ENCODE measurements at places on chromosomes 3 and 15.

- no peak for DNase-seq
Measured at GRCh38 chr3:63429905-63430304, 151.8 kb downstream of the SYNPR start.

DNA sequence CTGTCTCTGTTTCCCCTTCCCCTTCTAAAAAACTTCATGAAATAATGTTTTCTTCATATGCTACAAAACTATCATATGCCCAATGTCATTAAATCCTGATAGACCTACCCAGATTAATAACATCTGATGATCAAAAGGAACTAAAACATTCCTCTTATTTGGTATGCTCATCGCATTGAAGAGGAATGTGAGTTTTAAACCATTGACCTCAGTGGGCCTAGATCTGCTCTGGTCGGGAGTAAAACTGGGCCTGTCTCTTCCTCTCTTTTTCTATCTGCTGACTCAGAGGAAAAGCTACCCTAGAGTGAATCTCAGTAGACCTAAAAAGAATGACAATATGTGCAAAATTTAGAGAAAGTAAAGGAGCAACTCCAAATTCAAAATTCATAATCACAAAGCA lies 275.8 kb downstream of the SATB1 start:
- DNase-seq: no peak

GRCh38 chr3:4994144-4994730 lies 15.0 kb downstream of the BHLHE40 start:
- no peak for DNase-seq

- no peak for DNase-seq
Measured at GRCh38 chr15:95958382-95958781, 372.1 kb upstream of the NR2F2 start.

DNA sequence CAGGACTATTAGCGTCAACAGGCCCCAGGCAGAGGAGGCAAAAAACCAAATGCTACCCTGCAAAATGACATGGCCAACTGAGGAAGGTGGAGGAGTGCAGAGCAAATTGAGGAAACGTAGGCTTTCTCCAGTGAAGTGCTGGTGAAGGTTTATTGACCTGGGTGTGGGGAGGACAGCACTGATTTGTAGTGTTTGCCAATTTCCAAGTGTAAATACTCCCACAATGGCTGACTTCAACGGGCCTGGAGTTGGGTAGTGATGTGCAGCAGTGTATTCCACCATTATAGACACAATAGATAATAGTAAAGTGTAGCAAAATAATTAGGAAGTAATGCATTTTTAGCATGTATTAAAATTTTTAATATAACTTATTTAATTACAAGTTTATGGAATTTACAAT lies 32.2 kb upstream of the TPM1 start:
- DNase-seq: no peak

GRCh38 chr15:64883997-64884511 lies 27.6 kb upstream of the ANKDD1A start:
- no peak for DNase-seq

GRCh38 chr15:32855942-32856341 lies 138.1 kb downstream of the GREM1 start:
- no peak for DNase-seq

DNA sequence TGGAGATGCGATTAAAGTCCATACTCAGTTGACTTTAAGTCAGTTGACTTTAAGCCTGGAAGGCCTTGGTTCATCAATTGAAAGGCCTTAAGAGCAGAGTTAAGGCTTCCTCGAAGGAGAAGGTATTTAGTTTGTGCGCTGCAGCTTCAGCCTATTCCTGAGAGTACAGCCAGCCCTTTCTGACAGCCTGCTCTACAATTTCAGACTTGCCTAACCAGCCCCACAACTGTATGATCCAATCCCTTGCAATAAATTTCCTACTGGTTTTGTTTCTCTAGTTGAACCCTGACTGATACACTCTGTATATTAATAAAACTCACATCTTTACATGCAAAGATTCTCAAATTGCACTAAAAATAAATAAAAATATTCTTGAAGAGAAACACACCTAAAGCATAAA lies 66.1 kb upstream of the RORA start:
- no peak for DNase-seq

DNA sequence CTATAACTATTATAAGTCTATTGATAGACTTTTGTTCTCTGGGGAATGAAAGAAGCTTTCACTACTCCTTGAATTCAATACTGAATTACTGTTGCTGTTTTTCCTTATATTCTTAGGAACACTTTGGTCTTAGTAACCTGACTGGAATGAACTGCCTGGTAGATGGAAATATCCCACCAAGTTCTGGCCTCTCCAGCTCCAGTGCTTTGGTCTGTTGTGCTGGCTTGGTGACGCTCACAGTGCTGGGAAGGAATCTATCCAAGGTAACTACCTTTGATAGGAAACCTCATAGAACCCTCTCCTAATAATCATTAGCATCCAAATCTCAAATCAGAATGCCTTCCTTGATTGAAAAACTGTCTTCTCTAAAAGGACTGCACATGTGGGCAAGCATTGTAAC lies 69.1 kb downstream of the GALK2 start:
- DNase-seq: no peak

- DNase-seq: no peak
Measured at GRCh38 chr3:167969548-167969947, 126.2 kb downstream of the GOLIM4 start.

GRCh38 chr15:43514241-43515057 lies 3.0 kb upstream of the MAP1A start:
- DNase-seq: peak; percentile 39

DNA sequence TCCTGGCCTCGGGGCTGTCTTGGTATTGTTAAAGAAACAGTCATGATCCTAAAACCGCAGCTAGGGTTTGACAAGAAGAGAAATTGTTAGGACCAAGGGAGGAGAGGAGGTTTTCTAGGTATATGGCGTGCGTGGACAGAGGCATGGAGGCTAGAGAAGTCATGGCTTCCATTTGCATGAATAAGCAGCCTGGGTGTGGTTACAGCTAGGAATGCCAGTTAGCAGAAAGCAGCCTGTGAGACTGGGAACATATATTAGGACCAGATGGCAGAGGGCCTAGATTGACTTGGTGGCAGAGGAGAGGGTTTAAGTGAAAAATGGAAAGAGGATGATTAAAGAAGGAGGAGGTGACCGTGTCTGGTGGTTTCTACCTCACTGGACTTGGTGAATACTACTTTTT lies 573.6 kb upstream of the ARRDC4 start:
- DNase-seq: no peak

DNA sequence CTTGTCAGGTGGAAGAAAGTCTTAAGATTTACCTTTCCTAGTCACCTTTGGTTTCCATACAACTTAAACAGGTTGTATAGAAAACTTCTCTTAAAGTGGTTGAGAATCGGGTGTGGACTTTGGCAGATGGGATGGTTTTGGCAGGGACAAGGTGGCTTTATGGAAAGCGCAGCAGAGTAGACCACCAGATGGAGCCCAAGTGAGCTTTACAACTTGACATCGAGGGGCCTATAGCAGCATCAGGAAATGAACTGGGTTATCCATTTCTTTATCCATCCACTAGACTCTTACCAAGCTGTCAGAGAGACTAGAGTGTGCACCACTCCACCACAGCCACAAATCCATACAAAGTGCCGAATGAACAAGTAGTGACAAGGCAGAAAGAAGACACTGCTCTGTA lies 85.3 kb upstream of the MBNL1 start:
- DNase-seq: peak; percentile 43

DNA sequence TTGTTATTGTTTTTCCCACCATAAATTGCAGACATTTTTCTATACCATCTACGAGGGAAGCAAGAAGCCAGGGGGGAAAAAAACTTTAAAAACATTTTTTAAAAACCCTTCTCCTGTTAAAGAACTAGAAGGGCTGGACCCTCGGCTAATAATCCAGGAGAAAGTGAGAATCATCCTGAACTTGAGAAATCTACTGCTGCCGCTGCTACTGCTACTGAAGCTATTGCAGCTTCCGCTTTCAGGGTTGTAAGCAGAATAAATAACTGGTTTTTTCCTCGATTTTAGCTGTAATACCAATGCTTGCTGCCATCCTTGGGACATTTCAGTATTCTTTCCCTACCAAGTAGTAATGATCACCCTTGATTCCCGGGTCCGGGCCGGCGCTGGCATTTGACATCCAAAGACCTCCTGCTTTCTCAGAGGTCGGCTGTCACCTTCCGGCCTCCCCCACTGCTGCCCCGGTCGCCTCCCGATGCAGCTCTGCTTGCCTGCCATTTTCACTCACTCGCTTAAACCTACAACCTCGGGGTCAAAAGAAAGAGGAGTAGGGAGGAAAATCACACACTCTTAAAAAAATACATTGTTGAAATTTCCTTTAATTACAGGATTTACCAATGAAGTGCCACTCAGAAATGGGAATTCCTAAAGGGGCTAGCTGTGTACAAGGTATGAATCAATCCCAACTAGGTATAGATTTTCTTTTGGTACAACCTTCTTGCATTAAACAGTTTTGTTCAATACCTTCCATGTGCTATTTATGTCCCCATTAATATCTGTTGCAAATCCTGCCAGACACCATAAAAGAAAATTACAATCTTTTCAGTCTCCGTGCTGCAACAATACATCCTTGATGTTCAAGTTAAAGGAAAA lies 674 bp upstream of the MECOM start:
- DNase-seq: no peak

DNA sequence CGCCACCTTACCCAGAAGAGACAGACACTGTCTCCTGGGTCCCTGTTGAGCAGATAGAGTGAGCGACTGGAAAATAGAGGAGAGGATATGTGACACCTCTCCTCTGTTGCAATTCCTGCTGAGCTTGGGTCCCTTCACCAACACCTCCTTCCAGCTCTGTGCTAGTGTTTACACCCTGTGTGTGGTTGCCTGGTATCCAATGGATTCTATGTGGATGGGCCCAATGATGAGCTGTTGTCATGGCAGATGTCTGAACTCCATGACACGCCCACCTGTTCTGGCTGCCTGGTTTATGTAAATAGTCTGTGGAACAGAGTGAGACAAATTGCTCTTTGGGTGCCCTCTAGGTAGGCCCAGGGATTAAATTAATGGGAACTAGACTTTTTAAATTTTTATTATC lies 23.7 kb downstream of the RBM5 start:
- no peak for DNase-seq

DNA sequence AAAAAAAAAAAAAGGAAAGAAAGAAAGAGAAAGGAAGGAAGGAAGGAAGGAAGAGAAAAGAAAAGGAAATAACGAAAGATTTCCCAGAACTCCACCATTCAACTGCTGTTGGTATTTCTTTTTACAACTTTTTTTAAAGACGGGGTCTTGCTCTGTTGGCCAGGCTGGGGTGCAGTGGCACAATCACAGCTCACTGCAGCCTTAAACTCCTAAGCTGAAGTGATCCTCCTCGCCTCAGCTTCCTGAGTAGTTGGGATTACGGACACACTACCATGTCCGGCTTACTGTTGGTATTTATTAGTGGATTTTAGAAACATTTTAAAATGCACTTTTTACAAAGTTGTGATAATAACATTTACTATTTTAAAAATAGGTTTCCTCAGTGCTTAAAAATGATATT lies 15.0 kb upstream of the USP3 start:
- DNase-seq: no peak

- DNase-seq: no peak
Measured at GRCh38 chr3:151491525-151491924, 30.7 kb upstream of the IGSF10 start.

GRCh38 chr3:99648516-99648915 lies 10.1 kb downstream of the COL8A1 start:
- no peak for DNase-seq

DNA sequence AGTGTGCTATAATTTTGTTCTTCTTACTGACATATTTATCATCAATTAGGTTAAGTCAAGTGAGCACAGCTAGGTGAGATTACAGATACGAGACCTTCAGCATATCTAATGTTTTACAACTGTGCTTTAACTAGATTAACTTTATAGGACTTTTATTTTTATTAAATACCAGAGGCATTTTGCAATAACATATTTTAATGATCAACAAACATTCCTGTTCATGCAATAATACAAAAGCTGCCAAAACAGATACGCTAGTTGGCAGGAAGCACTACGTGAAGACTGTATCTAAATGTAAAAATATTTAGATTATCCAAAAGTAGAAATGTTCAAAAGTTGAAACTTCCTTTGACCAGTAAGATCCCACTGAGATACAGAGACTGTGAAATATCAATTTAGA lies 139.1 kb downstream of the CBLB start:
- no peak for DNase-seq

DNA sequence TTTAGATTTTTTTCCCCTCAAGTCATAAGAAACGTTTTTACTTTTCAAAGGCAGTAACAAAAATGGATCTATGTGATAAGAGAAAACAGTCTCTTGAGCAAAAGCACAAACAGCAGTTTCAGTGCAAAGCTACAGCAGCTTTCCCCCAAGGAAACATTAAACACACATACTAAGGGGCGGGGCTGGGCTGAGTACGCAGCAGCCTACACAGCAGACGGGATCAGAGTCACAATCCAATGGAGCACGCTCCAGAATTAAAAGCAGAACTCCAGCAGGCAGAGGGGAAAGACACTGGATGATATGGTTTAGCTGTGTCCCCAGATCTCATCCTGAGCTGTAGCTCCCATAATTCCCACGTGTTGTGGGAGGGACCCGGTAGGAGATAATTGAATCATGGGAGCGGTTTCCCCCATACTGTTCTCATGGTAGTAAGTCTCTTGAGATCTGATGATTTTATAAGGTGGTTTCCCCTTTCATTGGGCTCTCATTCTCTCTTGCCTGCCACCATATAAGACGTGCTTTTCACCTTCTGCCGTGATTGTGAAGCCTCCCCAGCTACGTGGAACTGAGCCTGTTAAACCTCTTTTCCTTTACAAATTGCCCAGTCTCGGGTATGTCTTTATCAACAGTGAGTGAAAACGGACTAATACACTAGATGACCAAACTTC lies 116.2 kb upstream of the SLCO3A1 start:
- DNase-seq: no peak

GRCh38 chr15:28104326-28104725 lies 5.2 kb upstream of the OCA2 start:
- DNase-seq: no peak

DNA sequence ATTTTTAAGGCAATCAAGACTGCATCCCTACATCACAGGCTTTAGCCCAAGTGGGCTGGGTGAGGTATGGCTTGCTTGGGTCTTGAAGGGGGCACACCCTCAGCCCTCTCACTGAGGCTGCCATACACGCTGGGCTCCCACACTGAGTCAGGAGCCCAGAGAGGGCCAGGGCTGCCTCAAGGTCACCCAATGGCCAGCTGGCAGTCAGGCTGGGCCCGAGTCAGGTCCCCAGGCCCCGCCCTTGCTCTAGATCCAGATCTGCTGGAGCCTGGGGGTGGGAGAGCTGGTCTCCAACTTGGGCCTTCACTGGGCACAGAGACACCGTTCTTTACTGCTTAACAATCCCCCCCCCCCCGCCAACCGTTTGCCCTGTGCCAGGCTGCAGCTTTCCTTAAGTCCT lies 88.1 kb downstream of the IQSEC1 start:
- no peak for DNase-seq

Measured in WTC11 (cell line).